ENCODE measurements at places on chromosomes 16 and 17.

GRCh38 chr17:53749178-53749577 is 73.5 kb upstream of the KIF2B start:
- no peak for DNase-seq

DNA sequence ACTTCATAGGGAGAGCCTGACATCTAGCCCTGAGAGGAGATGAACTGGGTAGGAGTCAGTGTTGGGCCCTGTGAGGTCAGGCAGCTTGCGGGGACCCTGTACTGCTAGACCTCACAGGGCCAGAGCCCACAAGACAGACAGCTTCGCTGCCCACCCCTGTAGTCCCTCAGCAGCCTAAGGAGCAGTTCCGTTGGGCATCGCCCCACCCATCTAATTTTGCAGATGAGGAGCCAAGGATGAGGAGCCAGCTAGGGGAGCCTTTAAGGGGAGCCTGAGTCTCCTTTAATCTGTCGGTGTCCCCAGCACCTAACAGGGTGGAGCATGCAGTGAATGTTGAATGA is 755 bp upstream of the TUFM start:
- no peak for DNase-seq

- DNase-seq: no peak
Observed at GRCh38 chr17:13418891-13419290, 182.8 kb downstream of the HS3ST3A1 start.

GRCh38 chr16:78675312-78675711 is 575.9 kb downstream of the WWOX start:
- DNase-seq: no peak

DNA sequence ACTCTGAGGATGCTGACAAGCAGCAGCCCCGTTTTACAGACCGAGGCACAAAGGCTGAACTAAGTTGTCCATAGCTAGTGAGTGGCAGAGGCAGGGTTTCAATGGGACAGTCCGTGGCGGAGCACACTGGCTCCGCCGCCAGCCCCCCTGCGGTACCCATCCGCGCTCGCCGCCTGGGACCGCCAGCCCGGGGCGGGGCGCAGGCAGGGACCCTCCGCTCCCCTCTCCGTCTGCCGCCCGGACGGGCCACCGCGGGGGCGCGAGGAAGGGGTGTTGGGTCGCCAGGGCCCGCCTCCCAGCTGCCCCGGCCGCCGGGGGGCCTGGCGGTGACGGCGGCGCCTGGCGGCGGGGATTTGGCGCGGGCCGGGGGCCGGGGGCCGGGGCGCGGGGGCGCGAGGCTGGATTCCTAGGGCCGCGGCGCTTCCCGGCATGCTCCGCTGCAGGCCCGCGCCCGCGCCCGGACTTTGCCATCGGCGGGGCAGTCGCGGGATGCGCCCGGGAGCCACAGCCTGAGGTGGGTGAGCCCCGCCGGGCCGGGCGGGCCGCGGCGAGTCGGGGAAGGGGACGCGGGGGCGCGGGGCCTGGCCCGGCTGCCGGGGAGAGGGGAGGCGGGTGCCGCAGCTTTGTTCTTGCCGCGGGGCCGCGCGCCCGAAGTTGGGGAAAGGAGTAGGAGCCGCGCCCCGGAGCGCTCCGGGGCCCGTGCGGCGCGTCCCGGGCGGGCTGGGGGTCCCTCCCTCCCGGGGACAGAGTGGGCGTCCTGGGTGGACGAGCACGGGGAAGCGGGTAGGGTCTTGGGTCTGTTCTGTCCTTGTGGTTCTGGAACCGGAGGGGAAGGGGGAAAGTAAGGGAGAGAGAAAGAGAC is at the start of gene TMEM98:
TMEM98 (plus strand) TSS at position 430 of the 862 bp plus-strand sequence. CDS start 3,376 bp downstream, outside the sequence.
- no peak for DNase-seq

GRCh38 chr16:53434377-53435065 is at the start of gene RBL2:
TSS of gene RBL2 (plus strand) at chr16:53434471. CDS start at chr16:53434557, 86 bp downstream.
- no peak for DNase-seq

DNA sequence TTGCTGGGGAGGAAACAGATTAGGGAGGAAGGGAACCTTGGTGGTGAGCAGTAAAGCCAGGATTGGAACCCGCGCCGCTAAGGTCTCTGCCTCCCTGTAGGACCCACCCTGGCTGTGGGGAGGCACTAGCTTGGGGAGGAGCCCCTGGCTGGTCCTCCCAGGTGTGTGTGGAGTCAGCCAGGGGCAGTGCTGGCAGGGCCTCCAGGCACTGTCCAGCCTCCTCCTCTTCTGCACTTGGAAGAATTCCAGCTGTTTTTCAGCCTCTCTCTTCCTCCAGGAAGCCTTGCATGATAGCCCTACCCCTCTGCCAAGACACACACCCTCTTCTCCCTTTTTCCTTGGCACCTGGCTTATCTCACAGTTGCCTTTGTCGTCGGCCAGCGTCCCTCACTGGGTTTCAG is 34.8 kb downstream of the TMEM235 start:
- no peak for DNase-seq

- DNase-seq: no peak
Observed at GRCh38 chr16:24996301-24996700, 18.9 kb downstream of the ARHGAP17 start.

DNA sequence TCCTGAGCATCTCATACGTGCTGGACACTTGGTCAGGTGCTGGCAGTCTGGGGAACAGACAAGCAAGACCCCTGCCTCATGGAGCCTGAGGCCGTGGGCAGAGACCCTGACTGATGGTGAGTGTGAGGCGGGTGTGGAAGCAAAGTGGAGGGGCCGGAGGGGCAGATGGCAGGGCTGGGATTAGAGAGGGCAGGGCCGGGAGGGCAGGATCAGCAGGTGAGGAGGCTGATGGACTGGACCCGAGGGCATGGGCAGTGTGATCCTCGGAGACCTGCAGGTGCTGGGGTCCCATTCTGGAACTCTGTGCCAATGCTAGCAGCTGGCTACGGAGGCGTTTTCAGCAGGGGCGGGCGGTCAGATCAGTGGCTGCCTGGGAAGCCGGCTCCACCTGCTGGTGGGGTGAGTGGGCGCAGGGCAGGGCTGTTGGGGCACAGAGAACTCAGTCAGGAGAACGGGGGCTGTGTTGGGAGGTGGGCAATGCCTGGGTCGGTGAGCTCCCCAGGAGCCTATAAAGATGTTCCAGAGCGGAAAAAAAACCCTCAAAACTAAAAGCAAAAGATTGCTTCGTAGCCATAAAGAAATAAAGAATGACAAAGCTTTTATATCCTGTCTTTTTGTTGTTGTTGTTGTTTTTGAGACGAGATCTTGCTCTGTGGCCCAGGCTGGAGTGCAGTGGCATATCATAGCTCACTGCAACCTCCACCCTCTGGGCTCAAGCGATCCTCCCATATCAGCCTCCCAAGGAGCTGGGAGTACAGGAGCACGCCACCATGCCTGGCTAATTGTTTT is 8.9 kb upstream of the C16orf74 start:
- no peak for DNase-seq

- DNase-seq: peak; percentile 76
Observed at GRCh38 chr16:3157229-3158025, 22.6 kb downstream of the ZNF213 start.

GRCh38 chr16:85253084-85253941 is 141.0 kb upstream of the CIBAR2 start:
- DNase-seq: no peak

DNA sequence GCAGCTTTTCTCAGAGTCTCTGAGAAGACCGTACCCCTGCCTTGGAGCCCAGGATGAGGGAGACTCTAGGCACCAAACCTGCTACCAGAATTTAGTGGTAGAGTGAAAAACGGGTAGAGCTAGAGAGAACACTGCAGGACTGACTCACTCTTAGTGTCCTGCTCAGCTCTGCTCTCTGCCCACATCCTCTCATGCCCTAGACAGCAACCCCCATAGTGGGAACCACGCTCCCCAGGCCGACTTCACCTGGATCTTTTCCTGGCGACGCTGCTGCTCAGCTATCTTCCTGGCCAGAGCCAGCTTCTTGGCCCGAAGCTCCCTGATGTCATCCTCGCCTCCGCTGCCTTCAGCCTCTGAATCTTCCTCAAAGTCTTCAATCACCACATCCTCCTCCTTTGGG is 26.7 kb downstream of the HIC1 start:
- DNase-seq: no peak

DNA sequence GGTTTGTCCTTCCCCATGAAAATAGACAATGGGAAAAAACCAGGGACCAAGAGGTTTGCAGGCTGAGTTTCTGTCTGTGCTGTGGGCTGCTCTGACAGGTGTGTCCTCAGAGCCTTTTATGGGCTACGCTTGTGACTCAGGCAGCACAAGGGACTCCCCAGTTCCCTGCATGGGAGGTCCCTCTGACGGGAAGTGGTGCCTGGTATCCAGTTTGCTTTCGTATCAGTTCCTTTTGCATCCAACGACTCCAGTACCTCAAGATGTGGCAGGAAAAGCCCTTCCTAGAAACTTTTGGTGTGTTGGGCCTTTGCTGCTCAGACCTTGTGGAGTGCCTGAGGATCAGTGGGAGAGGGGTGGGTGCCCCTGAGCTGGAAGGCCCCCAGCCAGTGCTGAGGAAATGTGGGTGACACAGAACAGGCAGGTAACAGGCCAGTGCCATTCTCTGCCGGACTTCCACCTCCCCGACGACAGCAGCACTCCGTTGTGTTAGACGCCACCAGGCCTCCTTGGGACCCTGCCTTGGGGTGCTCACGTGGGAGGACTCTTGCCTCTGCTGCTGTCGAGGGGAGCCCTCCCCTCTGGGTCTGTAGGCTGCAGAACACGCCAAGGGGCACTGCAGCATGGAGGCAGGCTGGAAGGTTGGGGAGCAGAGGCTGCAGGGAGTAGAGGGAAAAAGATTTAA is 38.4 kb upstream of the IRF8 start:
- no peak for DNase-seq

DNA sequence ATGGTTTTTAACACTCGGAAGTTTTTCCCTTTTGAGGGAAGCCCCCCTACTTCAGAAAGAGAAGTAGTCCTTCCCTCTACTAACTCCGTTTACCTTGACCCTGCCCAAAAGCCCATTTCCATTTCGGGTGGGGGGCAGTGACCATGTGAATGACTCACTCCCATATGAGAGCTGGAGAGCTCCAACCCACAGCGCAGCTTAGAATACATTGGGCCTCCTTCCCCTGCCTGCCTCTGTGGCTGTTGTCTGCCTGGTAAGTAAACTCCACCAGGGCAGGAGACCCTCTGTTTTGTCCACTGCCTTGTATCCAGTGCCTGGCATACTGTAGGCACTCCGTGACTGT is 985 bp downstream of the SGSM2 start:
- no peak for DNase-seq

- DNase-seq: no peak
Observed at GRCh38 chr16:75248536-75249380, 2.7 kb downstream of the BCAR1 start.

DNA sequence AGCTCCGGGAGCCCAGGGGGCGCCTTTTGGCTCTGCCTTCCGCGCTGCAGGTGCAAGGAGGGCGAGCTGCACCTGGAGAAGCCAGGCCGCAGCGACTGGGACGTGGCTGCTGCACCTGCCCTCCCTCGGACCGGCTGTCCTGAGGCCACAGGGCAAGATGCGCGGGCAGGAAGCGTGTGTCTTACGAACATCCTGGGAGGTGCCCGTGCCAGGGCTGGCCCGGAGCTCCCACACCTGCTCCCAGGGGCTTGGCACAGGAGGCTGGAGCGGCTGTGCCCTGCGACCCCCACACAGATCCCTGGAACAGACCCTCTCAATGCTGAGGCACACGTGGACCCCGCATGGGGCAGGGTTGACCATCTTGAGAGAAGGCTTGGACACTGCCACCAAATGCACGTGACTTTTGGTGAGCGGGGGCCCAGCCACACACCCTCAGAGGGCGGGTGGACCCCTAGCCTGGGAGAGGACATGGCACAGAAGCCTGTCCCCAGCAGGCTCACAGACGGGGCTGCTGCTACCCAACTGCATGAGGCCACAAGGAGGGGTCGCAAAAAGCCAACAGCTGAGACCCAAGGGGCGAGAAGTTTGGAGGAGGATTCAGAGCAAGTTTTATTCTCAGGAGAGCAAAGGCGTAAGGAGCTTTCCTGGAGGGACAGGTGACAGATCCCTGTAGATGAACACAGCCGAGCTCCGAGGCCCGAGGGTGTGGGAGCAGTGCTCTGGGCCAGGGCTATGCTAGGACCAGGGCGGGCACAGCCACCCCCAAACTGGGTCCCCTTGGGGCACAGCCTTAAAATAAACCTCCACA is 11.4 kb downstream of the NDUFAF8 start:
- no peak for DNase-seq

GRCh38 chr17:79046197-79046915 is 22.4 kb downstream of the C1QTNF1 start:
- no peak for DNase-seq

- no peak for DNase-seq
Observed at GRCh38 chr17:75454193-75454592, 2.2 kb upstream of the TMEM94 start.

GRCh38 chr17:55159251-55159650 is 105.5 kb upstream of the HLF start:
- DNase-seq: no peak

DNA sequence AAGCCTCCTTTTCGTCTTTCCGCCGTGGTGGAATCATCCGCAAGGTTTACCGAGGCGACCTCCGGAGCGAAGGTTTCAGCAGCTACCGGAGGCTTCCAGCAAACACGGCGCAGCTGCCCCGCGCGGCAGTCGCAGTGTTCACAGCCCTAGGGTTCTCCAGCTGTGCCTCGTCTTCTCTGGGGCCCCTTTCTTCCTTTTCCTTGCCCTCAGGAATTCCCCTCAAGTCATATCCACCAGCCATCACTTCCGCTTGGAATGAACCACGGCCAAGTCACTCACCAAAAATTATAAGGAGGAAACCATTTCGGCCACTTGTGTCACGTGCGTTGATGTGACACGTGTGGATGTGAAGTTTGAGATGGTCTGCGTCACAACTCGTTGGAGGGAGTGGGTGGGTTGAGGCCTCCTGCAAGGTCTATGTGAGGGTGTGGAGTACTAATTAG is 636 bp upstream of the ERN1 start:
- DNase-seq: no peak

DNA sequence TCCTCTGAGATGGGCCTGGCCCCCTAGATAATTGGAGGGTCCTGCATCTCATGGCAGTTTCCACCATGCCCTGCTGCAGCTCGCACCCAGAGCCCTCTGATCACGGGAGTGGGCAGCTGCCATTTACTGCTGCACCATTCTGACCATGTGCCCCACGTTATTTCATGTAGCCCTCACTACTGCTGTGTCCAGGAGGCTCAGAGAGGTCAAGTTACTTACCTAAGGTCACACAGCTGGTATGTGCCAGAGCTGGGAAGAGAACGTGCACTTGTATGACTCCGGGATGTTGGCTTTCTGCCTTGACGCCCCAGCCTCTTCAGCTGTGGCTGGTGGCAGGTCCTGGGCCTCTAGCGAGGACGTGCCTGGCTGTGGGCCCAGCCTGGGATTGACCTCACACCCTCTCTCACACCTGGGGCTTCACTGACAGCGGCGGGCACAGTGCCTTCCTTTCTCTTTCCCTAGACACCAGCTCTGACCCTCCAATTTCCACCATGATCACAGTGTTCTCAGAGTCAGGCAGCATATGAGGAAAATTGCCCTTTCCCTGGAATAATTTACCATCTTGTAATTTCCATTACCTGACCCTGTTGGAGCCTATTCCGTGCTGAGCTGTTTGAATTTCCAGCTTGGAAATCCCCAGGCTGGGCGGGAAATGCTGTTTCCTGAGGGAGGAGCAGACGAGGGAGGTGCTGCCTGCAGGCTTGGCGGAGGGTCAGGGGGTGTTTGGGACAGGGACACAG is 18.5 kb upstream of the DOC2B start:
- DNase-seq: no peak

Data from urinary bladder (tissue), 4 donors.